ENCODE measurements at places on chromosomes 11 and 22.

DNA sequence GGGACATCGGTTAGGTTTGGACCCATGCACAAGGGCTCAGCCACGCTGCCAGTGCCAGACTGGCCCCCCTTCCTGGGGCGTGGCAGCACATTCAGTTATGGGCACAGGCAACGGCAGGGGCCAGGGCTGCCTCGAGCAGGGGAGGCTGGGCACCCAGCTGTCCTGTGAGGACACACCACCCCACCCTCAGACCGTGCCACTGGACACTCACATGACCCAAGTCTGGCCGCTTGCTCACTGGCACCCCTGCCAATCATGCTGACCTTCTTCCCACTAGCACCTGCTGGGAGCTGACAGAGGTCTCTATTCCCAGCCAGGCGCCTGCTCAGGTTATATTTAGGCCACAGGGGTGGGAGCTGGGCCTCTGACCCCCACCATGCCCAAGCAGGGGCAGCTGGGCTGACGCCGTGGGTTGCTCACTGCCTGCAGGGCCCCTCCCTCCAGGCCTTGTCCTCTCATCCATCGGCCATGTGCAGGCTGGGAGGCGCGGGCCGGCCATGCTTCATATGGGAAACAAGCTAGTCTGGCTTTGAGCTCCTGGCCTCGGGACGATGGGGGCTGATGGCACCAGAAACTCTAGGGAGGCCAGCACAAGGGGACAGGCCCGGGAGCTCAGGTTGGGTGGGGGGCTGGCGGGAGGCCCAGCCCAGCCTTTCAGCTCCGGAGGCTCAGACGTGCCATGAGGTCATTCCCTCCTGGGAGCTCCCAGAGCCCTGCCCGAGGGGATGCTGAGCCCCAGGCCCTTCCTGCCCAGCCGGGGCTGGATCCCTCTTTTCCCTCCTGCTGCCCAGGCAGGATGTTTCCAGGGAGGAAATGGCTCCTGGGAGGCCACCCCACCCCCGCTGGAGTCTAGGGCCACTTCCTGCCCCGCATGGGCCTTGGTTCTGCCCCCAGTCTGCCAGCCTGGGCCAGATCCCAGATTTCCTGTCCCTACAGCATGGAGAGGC is 15.2 kb upstream of the TBX1 start:
- DNase-seq = no peak

GRCh38 chr11:12259956-12260355 is 117.4 kb upstream of the PARVA start:
- DNase-seq = no peak

GRCh38 chr11:18371279-18371678 is 23.1 kb upstream of the LDHA start:
- no peak for DNase-seq

- no peak for DNase-seq
Observed at GRCh38 chr22:46001046-46001425, 24.1 kb upstream of the WNT7B start.

DNA sequence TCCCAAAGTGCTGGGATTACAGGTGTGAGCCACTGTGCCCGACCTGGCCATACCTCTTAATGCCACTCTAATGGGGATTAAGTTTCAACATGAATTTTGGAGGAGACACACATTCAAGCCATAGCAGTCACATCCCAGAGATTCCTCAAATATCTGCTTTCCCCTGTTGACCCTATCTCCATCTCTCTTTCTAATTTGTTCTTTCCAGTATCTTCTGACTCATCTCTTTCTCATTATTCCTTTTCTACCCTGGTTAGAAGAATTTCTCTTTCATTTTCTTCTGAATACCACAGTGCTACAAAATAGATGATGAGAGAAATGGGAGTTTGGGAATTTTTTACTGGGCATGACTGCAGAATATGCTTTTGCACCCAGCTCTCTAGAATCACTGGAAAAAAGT is 5.1 kb downstream of the OR10V1 start:
- no peak for DNase-seq

- DNase-seq = no peak
Observed at GRCh38 chr22:17633217-17633997, 4.9 kb upstream of the ATP6V1E1 start.

- DNase-seq = no peak
Observed at GRCh38 chr11:28701760-28702449, 593.7 kb downstream of the METTL15 start.

DNA sequence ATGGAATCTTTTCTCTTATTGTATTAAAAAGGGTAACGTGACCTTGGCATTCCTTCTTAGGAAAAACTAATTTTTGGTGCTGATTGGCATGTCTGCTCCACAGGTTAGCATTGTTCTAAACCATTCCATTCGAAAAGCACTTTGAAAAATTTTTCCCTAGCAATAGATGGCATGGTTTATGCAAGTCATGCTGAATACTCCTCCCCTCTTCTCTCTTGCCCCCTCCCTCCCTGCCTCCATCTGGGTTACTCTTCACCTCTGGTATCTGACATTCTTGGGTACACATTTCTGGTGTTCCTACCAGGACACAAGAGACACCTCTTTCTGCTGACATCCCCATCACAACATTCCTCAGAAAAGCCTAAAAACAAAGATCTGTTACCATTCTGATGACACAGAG is 1.5 kb upstream of the SLC22A25 start:
- no peak for DNase-seq

DNA sequence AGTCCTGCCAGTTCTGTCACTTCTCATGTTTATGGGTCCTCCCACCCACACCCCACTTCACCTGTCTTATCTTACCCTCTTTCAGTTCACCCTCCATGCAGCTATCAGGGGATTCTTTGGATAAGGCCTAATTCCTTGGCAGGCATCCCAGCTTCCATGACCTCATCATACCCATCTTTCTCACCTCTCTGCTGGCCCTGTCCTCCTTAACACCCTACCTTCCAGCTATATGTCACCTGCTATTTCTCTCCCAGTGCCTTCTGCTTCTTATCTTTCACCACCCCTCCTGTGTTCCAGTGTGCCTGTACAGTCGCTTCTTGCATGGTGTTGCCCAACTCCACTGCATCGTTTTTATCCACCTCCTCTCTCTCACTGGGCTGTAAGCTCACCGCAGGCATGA is 28.3 kb downstream of the SNU13 start:
- no peak for DNase-seq

GRCh38 chr11:120869516-120870011 is 154.3 kb upstream of the TBCEL start:
- DNase-seq = no peak

GRCh38 chr22:32706149-32706548 is 95.4 kb upstream of the TIMP3 start:
- DNase-seq = no peak

- DNase-seq = no peak
Observed at GRCh38 chr11:17810041-17810440, 75.5 kb downstream of the KCNC1 start.

DNA sequence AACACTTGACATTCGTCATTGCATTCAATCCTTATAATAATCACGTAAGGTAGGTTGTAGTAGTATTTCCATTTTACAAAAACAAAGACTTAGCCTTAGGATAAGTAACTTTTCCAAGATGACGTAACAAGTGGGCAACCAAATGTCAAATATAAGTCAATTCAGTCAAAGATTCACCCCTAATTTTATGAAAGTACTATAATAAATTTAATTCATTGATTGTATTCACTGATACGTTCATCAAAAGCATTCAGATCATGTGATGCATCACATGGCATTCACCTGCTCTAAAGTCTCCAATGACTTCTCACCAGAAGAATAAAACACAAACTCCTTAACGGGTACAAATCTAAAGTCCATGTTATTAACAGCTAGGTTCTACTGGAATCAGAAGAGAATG is 2.1 kb downstream of the KIF18A start:
- DNase-seq = no peak

GRCh38 chr11:43923406-43924111 is 18.9 kb upstream of the C11orf96 start:
- DNase-seq = no peak

- DNase-seq = no peak
Observed at GRCh38 chr11:1011320-1011698, 25.2 kb downstream of the MUC6 start.

DNA sequence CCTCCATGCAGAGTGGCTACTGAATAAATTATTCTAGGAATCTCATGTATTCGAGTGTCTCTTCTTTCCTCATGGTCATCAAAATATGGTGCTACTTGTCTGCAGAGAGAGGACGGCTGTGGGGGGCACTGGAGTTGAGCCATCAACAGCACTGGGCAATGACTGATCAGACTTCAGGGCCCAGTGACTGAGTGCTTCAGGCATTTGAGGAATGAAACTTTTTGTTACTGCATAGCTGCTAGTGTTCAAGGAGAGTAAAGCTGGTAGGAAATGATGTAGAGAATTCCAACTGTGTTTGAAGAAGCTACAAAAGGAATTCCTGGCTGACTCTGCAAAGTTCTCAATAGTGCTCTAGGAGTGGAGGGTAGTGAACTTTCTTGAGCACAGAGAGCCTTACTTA is 277.7 kb downstream of the CADM1 start:
- DNase-seq = no peak

DNA sequence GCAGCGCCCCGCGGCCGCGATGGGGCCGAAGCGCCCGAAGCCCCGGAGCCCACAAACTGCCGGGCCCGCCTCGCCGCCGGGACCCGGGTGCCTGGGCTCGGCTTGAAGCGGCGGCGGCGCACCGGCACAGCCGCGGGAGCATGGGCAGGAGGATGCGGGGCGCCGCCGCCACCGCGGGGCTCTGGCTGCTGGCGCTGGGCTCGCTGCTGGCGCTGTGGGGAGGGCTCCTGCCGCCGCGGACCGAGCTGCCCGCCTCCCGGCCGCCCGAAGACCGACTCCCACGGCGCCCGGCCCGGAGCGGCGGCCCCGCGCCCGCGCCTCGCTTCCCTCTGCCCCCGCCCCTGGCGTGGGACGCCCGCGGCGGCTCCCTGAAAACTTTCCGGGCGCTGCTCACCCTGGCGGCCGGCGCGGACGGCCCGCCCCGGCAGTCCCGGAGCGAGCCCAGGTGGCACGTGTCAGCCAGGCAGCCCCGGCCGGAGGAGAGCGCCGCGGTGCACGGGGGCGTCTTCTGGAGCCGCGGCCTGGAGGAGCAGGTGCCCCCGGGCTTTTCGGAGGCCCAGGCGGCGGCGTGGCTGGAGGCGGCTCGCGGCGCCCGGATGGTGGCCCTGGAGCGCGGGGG is 346 bp downstream of the FJX1 start:
- DNase-seq = no peak
